Colonic mucosa (tissue), 4 donors: ENCODE measurements at places on chromosomes 2 and 18. TPM values are rescaled to one million over a fixed set of nuclear protein-coding genes. Genes with fewer than 3 reads are reported as not detected.

DNA sequence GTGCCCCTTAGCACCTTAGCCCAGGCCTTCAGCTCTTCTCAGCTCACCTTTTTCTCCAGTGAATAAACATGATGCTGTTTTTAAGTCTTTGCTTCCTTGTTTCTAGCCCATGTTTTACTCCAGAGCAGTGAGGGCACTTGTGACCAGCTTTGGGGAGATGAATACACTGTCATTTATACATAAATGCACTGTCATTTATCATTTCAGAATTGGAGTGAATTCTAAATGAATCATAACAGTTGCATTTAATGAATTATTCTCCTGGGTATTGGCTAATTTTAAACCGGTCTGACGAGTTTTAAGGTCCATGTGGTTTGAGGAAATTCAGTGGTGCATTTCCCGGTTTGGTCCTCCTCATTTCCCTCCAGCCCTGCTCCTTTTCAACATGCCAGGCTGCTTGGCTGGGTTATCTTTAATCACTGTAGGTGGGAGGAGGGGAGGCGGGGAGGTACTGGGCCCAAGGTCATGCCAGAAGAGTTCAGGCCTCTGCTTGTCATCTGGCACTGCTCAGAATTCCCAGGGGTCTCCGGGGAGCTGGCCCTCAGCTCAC lies 23.9 kb downstream of the PRKCE start:
- peak; percentile 79 for DNase-seq

DNA sequence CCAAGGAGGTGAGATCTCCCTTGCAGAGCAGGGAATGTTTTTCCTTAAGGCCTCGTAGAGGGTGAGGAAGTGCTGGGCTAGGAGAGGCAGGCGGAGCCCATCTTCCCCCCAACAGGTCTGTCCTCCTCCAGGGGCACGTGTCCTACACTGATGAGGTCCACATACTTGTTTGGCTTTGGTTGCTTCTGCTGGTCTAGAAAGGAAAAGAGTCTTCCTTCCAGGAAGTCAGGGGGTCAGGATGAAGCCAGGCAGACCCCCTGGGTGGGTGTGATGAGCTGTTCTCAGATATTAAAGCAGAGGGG lies 6.0 kb downstream of the SH3BP4 start:
- DNase-seq, result no peak

DNA sequence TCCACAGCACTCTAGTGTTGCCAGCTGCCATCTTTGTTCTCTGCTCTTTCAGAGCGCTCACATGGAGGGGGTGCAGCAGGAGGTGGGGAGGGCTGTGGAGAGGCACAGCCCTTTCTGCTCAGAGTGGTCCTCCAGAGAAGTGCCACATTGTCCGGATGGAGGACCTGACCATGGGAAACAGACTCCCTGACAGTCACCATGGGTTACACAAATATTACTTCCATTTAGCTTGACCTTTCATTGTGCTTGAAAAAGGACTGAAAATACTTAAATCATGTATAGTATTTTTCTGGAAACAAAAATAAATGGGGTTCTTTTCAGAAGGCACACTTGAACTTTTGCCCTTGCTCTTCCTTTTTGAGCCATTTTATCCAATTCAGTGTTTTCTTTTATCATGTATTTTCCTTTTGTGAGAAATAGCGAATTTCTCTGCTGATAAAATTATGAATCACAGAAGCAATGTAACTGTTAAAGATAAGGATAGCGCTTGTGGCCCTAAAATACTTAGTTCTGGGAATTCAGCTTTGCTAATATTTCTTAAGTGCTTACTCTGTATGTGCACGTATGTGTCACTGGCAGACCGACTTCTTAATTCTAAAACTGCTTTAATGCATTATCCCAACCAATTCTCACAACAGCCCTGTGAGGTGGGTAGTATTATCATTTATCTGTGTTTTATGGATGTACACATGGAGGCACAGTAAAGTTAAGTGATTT lies 34.2 kb downstream of the SPATS2L start:
- no peak for DNase-seq

DNA sequence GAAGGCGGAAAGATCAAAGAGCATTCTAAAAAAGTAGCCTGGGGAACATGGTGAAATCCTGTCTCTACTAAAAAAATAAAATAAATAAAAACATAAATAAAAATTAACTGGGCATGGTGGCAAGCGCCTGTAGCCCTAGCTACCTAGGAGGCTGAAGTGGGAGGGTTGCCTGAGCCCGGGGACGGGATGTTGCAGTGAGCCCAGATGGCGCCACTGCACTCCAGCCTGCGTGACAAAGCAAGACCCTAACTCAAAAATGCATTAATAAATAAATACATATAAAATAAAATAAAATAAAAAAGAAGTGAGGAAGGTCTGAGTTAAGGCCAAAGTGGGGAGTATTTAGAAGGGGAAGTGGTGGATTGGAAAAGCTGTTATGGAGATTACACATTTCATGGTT lies 1.3 kb upstream of the PSMD14 start:
- no peak for DNase-seq

DNA sequence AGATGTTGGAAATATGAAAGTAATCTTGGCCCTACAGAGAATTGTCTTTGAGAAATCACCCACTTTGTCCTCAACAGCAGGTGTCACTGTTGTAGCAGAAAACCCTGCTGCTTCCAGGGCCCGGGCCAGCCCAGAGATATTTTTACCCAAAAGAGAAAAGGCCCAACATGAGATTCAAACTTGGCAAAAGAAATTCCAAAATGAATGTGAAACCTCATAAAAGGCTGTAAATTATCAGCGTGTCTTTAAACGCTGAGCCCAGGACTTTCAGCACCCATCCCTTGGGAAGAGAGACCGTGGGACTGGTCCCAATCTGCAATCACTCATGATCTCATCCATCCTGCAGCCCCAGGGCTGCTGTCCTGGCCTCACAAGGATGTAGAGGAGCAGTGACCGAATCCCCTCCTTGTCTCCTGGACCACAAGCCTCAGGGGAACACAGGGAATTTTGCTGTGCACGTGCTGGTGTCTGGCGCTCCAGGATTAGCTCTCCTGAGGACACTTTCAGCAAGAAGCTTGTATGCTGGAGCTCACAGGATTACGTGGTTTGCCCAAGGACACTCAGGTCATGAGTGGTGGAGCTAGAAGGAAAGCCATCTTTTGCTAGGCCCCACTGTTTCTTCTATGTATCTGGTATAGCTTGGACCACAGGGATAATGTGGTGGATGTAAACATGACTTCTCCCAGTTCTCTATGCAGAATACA lies 202.1 kb downstream of the RNF144A start:
- DNase-seq, result no peak

DNA sequence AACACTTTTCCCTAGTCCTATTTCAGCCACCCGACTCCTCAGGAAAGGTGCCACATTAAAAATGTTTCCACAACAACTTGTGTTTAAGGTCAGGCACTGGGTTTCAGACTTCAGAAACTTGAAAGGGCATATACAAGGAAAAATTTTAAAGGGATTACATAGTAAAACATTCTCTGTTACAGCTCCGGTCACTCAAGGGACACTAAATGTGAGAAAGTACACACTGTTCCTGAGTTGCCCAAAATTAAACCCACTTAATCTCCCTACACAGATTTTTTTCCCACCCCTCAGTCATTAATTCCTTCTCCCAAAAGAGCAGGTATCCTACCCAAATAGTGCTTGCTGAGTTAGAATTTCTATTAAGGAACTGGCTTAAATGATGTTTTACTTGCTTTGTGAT lies 14.2 kb downstream of the STK39 start:
- no peak for DNase-seq

GRCh38 chr18:6728331-6728730 lies 1.2 kb upstream of the ARHGAP28 start:
- DNase-seq, result no peak

GRCh38 chr2:38274286-38275276 lies 102.5 kb downstream of the ATL2 start:
- DNase-seq, result no peak

- no peak for DNase-seq
Measured at GRCh38 chr2:46241344-46241743, 55.9 kb upstream of the EPAS1 start.

- no peak for DNase-seq
Measured at GRCh38 chr2:84443477-84443876, 15.6 kb downstream of the SUCLG1 start.

GRCh38 chr2:85583667-85584353 lies 421 bp upstream of the VAMP5 start:
- no peak for DNase-seq

DNA sequence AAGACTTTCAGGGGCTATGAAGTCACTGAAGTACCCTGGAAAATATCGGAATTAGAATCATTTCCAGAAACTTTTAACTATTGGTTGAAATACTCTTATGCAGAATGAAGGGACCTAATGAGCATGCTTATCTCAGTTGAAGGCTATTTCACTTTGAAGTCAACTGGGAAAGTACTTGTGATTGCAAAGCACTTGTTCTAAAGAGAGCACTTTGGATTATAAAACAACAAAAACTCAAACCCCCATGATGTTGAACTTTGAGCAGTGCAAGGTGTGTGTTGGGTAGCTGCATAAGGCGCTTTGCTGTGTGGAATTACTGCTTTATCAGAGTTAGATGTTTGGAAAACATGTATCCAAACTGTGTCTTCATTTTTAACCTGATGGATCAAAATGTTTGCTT lies 12.0 kb upstream of the MGAT5 start:
- no peak for DNase-seq

DNA sequence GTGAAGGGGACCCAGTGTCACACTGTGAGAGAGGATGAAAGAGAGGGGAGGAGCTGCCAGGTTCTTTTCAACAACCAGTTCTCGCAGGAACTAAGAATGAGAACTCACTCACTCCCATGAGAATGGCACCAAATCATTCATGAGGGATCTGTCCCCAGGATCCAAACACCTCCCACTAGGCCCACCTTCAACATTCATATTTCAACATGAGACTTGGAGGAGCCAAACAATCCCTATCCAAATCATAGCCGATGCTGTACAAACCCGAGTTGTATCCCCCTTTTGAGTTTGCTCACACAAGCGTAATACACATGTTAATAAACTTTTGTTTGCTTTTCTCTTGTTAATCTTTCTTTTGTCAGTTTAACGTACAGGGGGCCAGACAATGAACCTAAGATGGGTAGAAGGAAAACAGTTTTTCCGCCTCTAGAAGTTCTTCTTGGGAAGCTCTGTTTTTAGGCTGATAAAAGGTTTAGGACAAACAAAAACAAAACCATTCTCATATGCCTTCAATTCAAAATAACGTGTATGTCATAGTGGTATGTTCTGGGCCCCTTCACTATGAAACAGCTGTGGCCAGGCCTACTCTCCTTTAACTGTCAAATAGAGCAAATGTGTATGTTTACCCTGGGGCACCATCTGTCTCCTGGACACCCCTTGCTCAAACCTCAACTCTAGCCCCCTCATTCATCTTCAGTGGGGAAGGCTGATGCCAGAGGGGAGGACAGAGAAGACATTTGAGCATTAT lies 9.1 kb upstream of the TMEM37 start:
- DNase-seq, result no peak

DNA sequence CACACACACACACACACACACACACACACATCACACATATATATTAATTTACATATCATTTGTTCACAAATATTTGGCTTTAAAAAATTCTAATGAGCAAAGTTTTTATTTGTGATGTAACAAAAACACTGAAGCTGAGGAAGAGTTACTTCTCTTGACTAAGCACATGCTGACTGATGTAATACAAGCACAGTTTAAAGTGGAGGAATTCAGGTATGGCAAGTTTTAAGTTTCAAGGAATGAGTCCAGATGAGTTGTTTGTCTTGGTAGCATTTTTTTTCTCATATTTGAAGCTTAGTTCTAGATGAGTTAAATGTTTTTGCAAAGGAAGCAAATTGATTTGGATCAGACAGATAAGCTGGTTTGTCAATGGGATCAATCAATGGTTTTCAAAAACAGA lies 20.2 kb upstream of the CALCRL start:
- no peak for DNase-seq

- DNase-seq, result peak; percentile 62
Measured at GRCh38 chr2:1631292-1632001, 112.9 kb downstream of the PXDN start.

DNA sequence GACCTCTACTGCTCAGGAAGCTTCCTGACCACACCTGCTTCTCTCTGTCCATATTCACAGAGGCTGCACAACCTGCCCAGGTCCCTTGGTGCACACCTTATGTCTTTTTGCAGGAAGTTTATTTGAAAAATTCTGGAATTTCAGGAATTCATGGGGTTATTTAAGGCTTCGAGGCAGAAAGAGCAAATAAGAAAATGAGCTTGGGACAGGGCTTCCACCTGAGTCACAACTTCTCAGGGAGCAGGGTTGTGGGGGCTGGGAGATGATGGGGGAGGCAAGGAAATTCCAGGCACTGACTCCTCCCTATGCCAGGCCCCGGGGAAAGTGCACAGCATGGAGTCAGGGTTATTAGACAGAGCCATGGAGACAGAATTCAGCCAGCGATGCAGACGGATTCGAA lies 57.7 kb downstream of the INHBB start:
- no peak for DNase-seq

GRCh38 chr18:45690975-45691815 lies 32.8 kb upstream of the SLC14A1 start:
- peak; percentile 75 for DNase-seq

DNA sequence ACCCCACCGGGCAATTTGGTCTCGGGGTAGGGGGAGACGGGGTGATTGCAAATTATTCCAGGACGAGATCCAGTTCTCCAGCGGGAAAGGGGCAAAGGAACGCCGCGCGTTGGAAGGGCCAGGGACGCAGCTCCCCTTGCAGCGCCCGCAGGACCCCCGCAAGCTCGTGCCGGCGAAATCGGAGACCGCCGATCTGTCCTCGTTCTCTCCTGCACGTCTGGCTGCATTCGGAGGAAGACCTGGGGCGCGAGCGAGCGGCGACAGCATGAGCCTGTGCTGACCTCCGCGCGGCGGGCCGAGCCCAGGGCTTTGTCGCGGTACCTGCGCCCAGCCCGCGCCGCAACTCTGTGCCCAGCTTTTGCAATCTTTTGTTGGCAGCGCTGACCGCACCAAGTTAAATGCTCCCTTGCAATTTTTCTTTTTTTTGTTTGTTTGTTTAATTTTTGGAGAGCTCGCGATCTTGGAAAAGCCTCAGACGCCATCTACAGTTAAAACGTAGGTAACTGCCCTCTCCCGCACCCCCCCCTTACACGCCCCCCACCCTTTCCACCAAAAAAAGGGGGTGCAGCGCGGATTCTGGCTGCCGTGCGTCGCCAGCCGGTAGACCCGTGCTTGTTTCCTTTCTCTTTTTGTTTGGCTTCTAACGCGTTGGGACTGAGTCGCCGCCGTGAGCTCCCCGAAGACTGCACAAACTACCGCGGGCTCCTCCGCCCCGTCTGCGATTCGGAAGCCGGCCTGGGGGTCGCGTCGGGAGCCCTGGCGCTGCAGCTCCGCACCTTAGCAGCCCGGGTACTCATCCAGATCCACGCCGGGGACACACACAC lies 667 bp downstream of the TRIB2 start:
- DNase-seq, result peak; percentile 45

- DNase-seq, result no peak
Measured at GRCh38 chr2:197911667-197912066, 107.3 kb downstream of the PLCL1 start.

GRCh38 chr2:239438995-239439753 lies 38.4 kb upstream of the HDAC4 start:
- DNase-seq, result no peak

GRCh38 chr2:168256448-168256847 lies 9.1 kb upstream of the STK39 start:
- peak; percentile 71 for DNase-seq

GRCh38 chr2:45171136-45171501 lies 161.9 kb upstream of the SIX2 start:
- no peak for DNase-seq

The OBSL1 gene
- total RNA-seq, result 9.9 TPM

The SDC1 gene
- total RNA-seq, result 213 TPM

The ASB3 gene
- 12.3 TPM for total RNA-seq

The NT5C1B gene
- total RNA-seq, result not detected

The KCNG2 gene
- 0.32 TPM for total RNA-seq

The EGR4 gene
- total RNA-seq, result not detected

The SULT1C4 gene
- 2.0 TPM for total RNA-seq

The UNC80 gene
- total RNA-seq, result 0.16 TPM

The C2orf92 gene
- 5.0 TPM for total RNA-seq

The OSBPL6 gene
- 0.72 TPM for total RNA-seq

The NMUR1 gene
- total RNA-seq, result 0.45 TPM
